Stimulated activated CD8-positive, alpha-beta memory T cell treated with anti-CD3 and anti-CD28 coated beads, Interleukin-7, amount 100 ng/mL, for 1 hour (primary cell): ENCODE measurements at places on chromosomes 4 and X.

GRCh38 chr4:128424527-128425497 lies 137.2 kb upstream of the PGRMC2 start:
- no peak for DNase-seq

DNA sequence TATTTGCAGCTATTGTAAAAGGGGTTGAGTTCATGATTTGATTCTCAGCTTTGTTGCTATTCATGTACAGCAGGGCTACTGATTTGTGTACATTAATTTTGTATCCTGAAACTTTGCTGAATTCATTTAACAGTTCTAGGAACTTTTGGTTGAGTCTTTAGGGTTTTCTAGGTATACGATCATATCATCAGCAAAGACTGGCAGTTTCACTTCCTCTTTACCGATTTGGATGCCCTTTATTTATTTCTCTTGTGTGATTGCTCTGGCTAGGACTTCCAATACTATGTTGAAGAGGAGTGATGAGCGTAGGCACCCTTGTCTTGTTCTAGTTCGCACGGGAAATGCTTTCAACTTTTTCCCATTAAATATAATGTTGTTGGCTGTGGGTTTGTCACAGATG lies 48.1 kb downstream of the NPY1R start:
- no peak for DNase-seq

DNA sequence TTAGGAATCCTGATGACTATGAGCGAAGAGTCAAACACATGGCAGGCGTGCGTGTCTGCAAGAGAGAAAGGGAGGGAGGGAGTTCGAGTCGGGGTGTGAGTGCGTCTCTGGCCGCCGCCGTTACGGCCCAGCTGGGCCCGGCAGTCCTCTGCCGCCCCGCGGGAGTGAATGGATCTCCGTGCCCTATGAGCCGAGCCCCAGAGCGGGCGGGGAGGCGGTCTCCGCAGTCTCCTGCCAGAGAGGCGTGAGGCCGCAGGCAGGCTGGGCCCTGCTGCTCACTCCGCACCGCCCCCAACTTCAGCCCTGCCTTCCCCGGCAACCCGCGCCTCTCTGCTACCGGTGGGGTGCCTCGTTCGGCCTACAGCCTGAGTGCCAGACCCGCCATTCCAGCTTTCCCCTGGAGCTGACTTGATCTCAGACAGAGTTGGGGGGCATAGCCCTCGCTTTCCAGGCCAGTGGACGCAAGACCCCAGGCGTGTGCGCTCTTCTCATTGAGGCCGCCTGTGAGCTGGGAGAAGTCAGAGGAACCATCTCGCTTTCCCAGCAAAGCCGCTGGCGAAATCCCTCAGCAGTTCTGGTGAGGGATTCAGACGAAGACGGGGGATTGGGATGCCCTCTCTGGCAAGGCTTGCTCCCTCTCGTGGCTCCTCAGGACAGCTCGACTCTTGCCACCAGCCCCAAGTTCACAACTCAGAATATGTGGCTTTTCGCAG lies 1.4 kb downstream of the SLC16A2 start:
- no peak for DNase-seq

DNA sequence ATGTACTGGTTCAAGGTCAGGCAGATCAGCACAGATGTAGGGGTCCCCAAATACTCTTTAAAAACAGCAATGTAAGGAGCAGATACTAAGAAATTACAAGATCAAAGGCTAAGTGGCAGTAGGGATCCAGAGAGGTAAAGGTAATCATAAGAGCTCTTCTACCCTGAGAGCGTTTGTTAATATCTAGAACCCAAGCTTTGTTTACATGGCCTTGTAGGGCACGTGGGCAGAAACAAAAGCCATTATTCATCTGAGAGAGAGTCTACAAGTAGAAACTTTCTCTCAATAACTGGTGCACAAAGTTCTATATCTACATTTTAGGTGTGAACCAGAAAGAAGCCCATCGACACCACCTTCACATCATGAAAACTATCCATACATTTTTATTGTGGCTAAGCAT lies 225.6 kb upstream of the PCDH10 start:
- no peak for DNase-seq

DNA sequence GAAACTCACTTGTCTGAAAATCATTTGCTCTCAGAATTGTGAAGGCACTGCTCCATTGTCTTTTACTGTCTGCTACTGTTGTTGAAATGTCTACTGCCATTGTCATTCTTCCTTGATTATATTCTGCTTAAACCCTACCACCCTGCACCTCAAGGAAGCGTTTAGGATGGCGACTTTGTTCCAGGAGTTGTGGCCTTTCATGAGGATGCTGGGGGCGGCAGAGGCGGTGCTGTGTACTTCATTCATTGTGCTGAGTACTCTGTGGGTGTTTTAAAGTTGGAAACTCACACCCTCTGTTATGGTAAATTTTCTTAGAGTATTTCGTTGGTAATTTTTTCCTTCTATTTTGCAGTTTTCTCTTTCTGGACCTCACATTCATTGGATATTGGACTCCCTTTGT lies 258.9 kb downstream of the TENM3 start:
- DNase-seq, result no peak

DNA sequence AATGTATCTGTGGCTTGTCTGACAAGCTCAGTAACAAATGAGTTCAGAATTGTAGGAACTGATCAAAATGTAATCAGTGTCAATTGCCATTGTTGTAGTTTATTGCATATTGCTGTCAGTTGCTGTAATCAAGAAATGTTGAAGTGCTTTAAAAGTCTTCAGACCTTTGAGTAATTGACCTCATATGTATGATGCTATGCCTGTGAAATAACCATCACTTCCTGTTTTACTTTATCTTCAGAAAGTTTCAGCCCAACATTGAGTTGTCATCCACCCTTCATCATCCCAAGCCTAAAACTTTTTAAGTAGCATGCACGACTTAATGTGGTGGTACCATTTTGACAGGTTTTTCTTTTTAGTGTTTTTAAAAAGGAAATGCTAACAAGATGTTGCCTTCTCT lies 212.4 kb downstream of the ARHGAP10 start:
- no peak for DNase-seq
